ENCODE measurements at places on chromosomes 5 and 9. TPM values are rescaled to one million over a fixed set of nuclear protein-coding genes. Genes with fewer than 3 reads are reported as not detected.

- no peaks in the 10 kb centered on the region for H3K27me3 ChIP-seq
- H3K4me1 ChIP-seq, result no peaks in the 10 kb centered on the region
- peaks cover 15% of the 10 kb centered on the region for H3K36me3 ChIP-seq
These were observed 144.9 kb downstream of the GIN1 start for GRCh38 chr5:102975045-102975444.

DNA sequence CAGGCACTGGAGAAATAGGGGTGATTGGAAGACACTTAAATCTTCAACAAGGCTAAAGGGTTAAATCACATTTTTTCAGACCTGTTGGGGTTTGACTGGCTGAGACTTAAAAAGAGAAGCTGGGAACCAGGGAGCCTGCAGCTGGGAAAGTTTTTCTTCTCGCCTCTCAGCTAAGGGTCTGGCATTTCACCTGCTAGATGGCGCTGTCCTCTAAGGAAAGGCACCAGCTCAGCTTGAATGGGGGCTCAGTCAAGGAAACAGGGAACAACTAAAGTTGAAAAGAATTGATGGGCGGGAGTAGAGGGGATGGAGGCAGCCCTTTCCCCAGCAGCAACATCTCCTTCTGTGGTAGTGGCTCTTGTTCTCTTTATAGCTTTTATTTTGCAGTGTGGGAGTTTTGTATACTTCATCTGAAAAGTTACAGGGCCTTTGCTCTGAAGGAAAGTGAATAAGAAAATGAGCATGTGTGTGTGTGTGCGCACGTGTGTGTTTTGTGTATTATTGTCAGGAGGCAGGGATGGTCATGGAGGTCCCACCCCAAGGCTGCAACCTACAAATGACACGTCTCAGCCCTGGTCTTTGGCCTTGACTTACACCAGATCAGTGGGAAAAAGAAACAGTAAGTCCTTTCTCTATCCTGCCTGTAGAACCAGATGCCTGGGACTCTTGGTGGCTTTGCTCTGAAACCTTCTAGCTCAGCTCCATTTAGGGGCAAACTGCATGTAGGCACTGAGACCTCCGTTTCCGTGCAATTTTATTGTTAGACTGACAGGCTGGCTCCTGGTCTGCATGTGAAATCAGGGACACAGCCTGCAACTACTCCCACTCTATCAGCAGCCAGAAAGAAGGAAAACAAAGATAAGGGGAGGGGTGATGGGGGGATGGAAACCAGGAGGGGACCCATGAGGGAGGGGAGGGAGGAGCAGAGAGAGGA lies 316.2 kb upstream of the CLINT1 start:
- no peak overlapping the region for H3K27ac ChIP-seq
- no peaks in the 10 kb centered on the region for H3K36me3 ChIP-seq
- H3K4me1 ChIP-seq, result peaks cover 14% of the 10 kb centered on the region
- peak; percentile 84 for DNase-seq

GRCh38 chr5:83357621-83358231 lies 113.8 kb upstream of the VCAN start:
- no peaks in the 10 kb centered on the region for H3K4me1 ChIP-seq
- H3K27ac ChIP-seq, result no peak overlapping the region
- DNase-seq, result no peak
- H3K36me3 ChIP-seq, result no peaks in the 10 kb centered on the region

GRCh38 chr9:114433086-114433485 lies 45.3 kb upstream of the AKNA start:
- no peaks in the 10 kb centered on the region for H3K27me3 ChIP-seq
- no peak overlapping the region for H3K4me3 ChIP-seq
- DNase-seq, result no peak
- H3K4me1 ChIP-seq, result no peaks in the 10 kb centered on the region

- H3K36me3 ChIP-seq, result peaks cover 6% of the 10 kb centered on the region
- peak overlapping the region; percentile 74 for H3K27ac ChIP-seq
- DNase-seq, result peak; percentile 95
- H3K4me1 ChIP-seq, result peaks cover 33% of the 10 kb centered on the region
These were observed 25.8 kb downstream of the FPGS start for GRCh38 chr9:127828262-127829031.

HNRNPAB gene
- total RNA-seq, result 77.8 TPM

INSL4 gene
- total RNA-seq, result not detected

MBLAC2 gene
- total RNA-seq, result 7.1 TPM
